Activated T-cell treated with anti-CD3 and anti-CD28 coated beads, Interleukin-2, amount 50 U/mL, for 48 hours (primary cell): ENCODE measurements at places on chromosomes 4 and X.

GRCh38 chr4:13484749-13485221 is 645 bp upstream of the RAB28 start:
- DNase-seq, result no peak

DNA sequence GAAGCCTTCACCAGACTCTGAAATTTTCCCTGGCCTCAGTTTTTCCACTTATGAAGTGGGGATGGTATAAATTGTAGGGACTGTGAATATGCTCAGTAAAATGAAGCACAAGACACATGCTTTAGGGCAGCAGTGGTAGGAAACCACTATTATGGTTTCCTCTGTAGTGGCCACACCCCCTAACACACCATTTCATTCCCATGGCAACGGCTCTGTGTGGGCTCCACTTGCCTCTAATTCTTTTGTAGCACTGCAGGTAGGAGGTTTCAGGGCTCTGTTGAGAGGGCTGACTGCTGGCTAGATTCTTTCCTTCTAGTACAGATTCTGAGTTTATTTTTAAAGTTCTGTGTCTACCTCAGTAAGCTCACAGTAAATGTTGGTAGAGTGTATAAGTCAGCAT is 3.5 kb upstream of the VMA21 start:
- DNase-seq, result peak; percentile 29

- DNase-seq, result no peak
Observed at GRCh38 chrX:148466292-148466691, 34.1 kb upstream of the AFF2 start.

- DNase-seq, result peak; percentile 74
Observed at GRCh38 chr4:56656346-56656643, 24.8 kb downstream of the HOPX start.

DNA sequence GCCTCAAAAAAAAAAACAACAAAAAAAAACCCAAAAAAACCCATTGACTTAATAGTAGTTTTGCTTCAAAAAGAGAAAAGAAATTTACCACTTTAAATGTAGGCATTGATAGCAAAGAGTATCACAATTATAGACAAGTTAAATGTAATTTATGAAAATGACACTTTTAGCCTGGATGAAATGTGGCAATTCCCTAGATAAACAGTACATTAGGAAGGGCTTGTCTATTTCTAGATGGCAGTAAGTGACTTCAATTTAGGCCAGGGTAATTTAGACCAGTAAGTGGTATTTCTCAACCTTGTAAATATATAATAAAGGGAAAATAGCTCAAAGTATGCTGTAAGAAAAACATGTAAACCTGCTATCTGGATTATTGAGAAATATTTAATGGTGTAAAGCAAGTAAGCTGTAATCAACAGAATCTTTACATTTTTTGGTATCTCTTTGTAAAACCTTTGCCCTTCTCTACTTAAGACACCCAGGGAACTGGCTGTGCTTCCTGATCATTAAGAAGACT is 103.7 kb upstream of the RAPGEF2 start:
- no peak for DNase-seq

GRCh38 chr4:169314906-169315305 is 44.1 kb upstream of the SH3RF1 start:
- no peak for DNase-seq

- no peak for DNase-seq
Observed at GRCh38 chr4:102076622-102077021, 268.7 kb downstream of the SLC39A8 start.

DNA sequence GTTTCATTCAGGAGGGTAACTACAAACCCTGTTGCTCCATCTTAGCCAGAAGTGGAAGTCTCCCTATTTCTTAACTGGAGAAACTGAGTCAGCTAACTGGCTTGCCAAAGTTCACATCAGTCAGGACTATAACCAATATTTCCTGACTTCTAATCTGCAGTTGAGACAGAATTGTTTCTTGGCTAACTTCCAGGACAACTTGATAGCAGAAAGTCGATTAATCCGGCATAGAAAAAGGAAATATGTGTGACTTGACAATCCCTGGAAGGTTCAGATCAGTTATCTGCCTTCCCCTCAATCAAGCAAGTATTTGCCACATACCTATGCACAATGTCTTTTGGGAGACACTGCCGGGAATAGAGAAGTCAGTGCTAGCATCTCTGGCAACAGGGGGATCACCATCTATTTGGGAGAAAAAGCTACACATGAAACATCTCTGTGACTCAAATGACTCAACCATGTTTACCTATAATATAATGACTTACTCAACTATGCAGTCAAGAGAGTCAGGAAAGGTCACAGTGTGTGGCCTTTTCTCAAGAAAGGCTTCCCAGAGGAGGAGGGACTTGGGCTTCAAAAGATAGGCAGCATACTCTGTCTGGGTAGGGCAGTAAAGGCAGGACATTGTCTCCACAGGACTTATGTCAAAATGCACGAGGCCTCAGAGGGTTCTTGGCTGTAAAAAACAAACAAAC is 12.4 kb upstream of the LONRF3 start:
- DNase-seq, result no peak

- DNase-seq, result no peak
Observed at GRCh38 chr4:13920111-13920875, 292.8 kb upstream of the BOD1L1 start.

DNA sequence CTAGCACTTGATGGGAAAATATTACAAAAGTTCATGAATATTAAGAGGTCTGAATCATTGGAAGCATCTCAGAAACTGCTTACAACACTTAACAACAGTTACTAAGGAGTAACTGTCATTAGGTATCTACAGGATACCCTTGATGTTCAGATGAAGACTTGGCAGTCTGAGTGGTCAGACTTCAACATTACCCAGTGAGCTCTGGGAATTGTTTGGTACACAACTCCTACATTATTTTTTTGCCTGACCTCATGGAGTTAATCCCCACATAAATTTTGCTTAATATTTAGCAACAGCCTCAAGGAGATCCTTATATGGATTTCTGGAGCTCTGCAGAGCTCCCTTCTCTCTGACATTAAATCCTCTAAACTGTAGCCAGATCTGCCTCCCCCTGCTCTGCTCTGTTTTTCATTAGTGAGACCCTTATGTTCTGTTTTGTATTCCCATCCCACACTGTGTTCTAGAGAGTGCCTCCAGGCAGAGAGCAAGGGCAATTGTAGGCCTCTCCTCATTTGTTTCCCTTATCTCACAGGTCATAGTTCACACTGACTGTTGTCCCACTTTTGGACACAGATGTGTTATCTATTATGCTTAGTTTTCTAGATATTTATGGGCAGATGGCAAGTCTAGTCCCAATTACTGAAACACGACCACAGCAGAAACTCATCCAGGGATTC is 368.8 kb downstream of the GASK1B start:
- DNase-seq, result no peak

GRCh38 chr4:77454858-77455257 is 150.8 kb upstream of the CXCL13 start:
- no peak for DNase-seq

GRCh38 chrX:1528186-1528883 is 8.7 kb downstream of the P2RY8 start:
- DNase-seq, result peak; percentile 58

- DNase-seq, result peak; percentile 24
Observed at GRCh38 chr4:139606579-139607501, 50.8 kb upstream of the SETD7 start.

GRCh38 chr4:172787111-172787510 is 381.5 kb upstream of the GALNT7 start:
- DNase-seq, result no peak

DNA sequence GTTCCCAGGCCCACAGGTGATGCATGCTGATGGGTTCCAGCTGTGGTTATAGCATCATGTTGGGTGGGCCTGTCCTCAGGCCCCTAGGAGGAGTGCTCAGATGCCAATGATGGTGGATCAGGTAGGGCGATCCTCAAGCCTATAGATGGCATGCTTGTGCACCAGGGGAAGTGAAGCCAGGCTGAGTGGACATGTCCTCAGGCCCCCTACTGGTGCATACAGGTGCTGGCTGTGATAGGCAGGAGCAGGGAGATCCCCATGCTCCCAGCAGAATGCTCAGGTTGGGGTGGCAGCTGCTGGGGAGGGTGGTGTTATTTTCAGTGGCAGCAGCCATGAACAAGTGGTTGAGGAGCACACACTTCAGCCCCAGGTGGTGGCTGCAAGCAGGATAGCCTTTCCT is 96.0 kb downstream of the SMARCA1 start:
- DNase-seq, result no peak

GRCh38 chr4:67091673-67092072 is 453.6 kb downstream of the CENPC start:
- no peak for DNase-seq

GRCh38 chrX:115957862-115958490 is 212.6 kb upstream of the AGTR2 start:
- no peak for DNase-seq

GRCh38 chrX:52923781-52924241 is 26.7 kb downstream of the FAM156B start:
- no peak for DNase-seq

DNA sequence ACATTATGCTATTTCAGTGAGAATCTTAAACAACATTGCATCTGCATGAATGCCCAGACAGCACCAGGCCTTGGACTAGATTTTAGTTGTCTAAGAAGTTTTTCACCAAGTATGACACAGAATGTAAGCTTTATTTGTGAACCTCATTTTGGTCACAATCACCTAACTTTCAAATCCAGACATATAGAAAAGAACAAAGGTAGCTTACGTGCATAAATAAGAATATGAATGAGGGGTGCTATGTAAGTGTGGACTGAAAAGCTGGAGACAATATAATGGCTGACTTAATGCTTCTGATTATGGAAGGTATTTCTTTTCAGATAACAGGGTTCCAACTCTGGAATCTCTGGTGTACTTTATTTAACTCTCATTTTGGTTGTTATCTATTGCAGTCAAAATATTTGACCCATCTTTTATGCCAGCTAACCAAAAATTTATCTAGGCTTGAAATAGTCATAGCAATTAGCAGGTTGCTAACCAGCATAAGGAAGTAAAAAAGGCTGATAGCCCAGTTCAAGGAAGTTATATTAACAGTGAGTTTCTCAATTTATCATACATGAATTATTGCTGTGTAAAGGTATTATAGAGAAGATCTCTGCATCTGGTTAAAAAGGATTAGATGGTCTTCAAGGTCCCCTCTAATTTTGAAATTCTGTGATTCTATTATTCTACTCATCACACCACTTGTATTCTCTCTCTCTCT is 36.5 kb downstream of the SLC7A11 start:
- no peak for DNase-seq

GRCh38 chr4:109083911-109084310 is 218.5 kb downstream of the COL25A1 start:
- no peak for DNase-seq
